ENCODE measurements at places on chromosomes 1 and 21.

DNA sequence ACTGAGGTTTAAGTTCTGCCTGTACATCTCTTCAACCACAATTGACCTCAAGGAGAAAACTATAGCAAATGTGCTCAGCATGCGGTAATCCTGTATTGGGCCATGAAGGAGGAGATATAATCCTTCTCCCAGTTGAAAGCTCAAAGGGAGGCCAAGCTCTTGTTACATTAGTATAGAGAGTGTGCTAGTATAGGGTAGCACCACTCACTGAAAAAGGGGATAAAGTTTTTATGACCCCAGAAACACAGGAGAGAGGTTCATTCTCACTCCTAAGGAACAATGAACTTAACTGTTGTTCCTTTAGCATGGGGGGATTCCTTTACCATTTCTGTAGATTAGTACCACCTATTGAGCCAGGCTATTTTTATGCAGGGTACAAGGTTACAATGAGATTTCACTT lies 267.7 kb downstream of the LRRIQ3 start:
- DNase-seq: no peak

- no peak for DNase-seq
Observed at GRCh38 chr1:20978413-20978812, 191.3 kb upstream of the HP1BP3 start.

DNA sequence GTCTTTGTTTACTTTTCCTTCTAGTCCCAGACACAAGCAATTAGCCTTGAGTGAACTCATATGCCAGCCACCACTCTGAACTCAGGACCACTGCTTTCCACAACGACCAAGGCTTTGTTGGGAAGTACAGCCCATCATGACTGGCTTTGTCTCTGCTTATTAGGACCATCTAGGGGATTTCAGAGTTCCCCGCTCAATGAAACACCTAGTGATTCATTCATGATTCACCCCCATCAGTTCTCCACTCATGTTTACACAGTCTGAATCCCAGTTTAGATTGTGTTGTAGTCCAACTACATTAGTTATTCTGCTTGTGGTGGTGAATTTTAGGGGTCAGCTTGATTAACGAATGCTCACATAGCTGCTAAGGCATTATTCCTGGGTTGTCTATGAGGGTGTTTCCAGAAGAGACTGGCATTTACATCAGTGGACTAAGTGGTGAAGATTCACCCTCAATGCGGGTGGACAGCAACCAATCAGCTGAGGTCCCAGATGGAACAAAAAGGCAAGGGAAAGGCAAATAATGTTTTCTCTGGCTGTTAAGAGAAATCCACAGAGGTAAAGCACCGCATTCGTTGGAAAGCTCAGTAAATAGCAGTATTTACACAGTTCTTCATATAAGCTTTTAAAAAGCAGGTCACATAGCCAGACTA lies 122.7 kb downstream of the RGS21 start:
- no peak for DNase-seq

- DNase-seq: no peak
Observed at GRCh38 chr1:101148980-101149379, 87.8 kb upstream of the S1PR1 start.

DNA sequence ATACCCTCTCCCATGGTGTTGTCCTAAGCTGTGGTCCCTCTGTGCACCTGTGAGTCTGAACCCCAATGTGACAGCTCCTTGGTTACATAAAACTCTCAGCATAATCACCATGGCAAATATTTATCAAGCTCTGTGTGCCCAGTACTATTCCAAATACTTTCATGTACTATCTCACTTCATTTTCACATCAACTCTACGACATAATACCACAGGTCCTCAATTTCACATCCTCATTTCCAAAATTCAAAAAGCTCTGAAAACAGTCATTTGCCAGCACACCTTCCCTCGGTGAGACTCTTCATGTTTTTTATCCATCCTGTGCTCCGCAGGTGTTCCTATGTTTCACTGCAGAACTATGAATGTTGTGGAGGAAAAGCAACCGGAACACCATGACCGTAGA lies 12.4 kb upstream of the CREG1 start:
- DNase-seq: no peak

DNA sequence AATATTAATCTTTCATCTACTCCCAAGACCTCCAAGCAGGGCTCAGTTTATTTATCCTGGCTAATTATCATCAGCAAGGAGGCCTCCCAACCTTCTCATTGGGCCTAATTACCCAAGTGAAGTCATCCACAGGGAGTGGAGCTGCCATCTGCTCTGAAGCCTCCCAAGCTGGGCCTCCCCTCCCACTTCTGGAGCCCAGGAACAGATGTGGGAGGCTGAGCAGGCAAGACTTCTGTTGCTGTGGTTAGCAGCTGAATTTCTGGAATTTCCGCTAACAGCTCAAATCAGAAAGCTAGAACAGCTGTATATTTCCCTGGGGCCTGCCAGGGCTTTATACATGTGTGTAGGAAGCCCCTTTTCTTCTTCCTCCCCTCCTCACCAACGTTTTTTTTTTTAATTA lies 127.5 kb downstream of the UCK2 start:
- DNase-seq: no peak

GRCh38 chr1:151362308-151363155 lies 10.0 kb downstream of the SELENBP1 start:
- no peak for DNase-seq

All from GOT3 (cell line).